ENCODE measurements at places on chromosomes 3 and 15.

DNA sequence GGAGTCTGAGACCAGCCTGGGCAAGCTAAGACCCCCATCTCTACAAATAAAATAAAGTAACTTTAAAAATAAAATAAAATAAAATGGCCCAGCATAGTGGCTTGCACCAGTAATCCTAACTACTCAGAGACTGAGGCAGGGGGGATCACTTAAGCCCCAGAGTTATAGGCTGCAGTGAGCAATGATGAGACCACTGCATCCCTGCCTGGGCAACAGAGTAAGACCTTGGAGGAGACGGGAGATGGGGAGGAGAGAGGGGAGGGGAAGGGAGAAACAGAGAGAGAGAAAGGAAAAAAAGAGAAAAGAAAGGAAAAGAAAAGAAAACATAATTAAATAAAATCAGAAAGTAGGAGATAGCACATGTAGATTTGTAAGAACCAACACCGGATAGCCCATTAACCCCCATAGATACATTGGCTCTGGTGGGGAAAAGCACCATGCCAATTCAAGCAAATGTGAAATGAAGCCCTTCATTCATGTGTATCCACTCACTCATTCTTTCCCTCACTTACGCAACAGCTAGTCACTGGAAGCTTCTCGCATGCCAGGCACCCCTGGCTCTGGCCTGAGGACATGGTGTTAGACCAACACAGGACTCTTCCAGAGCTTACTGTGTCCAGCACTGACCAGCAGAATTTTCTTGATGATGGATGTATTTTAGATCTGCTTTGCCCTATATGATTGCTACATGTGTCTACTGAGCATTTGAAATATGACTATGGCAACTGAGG lies 183.2 kb downstream of the MAGI1 start:
- DNase-seq = no peak

DNA sequence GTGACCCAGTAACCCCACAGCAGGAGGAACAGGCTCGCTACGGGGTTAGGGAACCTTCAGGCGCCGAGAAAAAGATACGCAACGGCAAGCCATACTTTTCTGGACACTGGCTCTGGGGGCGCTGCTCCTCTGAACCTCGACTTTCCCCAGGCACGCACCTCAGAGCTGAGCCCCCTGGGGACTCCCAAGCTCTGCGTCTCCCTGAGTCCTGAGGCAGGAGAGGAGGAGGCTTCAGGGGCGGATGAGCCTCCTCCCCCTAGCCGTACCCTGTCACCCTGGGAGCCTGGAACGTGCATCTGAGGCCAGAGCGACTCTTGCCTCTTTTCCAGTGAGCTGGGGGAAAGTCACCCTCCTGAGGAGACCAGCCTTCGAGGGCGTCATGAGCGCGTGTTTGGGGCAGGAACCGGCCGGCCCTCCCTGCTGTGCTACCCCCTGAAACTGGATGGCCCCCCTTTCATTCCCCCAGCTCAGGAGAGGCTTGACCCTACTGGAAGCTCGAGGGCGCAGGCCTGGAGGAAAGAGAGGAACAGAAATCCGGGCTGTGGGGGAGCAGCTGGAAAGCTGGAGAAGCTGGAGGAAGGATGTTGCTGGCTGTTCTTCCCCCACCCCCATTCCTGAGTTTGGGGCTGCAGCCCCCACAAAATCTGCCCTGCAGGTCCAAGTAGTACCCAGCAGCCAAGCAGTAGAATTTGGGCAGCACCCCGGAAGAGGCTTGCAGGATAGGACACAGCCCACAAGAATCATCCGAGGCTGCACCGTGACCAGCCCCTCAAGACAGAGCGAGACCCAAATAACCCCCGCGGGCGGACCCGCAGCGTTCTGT lies 25.1 kb upstream of the POLG start:
- DNase-seq = no peak

- DNase-seq = no peak
These were observed 28.3 kb downstream of the TOPBP1 start for GRCh38 chr3:133633439-133633838.

- no peak for DNase-seq
These were observed 79.9 kb downstream of the MYH15 start for GRCh38 chr3:108430540-108430939.

- no peak for DNase-seq
These were observed 397.4 kb upstream of the TPM1 start for GRCh38 chr15:62644889-62645742.

GRCh38 chr3:112412494-112412893 lies 79.5 kb downstream of the CD200 start:
- no peak for DNase-seq

DNA sequence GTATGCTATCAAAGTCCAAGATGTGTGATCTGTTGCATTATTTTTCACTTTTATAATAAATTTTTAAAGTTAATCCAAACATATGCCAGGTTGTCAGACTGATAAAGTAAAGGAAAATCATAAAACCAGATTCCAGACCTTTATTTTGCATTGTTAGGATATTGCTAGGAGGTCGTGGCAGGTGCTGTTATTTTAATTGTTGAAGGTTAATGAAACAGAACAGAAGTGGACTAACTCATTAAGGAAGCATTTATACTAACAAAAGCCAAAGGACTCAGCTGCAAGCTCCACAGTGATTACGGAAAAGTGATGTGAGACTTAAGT lies 63.1 kb downstream of the DCLK3 start:
- no peak for DNase-seq

GRCh38 chr3:101936419-101937356 lies 87.4 kb downstream of the NFKBIZ start:
- no peak for DNase-seq

GRCh38 chr15:34365091-34365825 lies 1.7 kb downstream of the LPCAT4 start:
- peak; percentile 27 for DNase-seq

GRCh38 chr3:89702404-89702803 lies 595.0 kb downstream of the EPHA3 start:
- no peak for DNase-seq

DNA sequence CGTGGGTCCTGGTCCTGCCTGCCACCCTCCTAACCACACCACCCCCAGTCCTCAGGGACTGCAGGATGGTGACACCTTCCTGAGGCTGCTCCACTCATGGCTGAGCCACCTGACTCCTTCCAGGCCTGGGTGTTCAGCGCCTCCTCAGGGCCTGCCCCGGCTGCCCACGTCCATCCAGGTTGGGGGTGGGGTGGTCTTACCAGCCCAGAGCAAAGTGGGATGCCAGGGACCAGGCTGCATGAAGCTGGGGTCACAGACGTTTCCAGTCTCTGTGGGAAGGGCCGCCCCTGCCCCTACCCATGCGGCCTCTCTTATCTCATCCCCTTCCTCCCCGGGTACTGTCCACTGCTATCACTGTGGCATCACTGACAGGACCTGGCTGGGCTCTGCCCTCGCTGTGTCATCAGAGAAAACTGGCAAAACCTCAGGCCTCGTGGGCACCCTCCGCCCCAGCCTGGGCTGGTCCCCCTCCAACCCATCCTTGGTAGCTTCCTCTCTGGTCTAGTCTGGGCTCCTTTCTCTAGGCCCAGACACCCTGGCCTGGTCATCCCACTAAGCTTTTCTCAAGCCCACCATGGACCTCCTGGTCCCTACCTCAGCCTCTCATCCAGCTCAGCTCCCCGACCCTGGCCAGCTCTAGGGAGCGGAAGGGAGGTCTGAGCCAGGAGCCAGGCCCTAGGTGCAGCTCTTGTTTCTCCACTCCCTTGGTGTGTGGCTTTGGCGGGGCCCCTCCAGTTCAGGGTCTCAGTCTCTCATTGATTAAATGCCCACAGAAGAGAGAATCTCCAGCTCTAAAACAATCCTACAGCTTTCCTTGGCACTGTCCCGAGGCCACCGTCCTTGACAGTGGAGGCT lies 32.9 kb downstream of the WNT7A start:
- DNase-seq = no peak

GRCh38 chr3:44041726-44042125 lies 200.0 kb upstream of the TOPAZ1 start:
- DNase-seq = no peak

DNA sequence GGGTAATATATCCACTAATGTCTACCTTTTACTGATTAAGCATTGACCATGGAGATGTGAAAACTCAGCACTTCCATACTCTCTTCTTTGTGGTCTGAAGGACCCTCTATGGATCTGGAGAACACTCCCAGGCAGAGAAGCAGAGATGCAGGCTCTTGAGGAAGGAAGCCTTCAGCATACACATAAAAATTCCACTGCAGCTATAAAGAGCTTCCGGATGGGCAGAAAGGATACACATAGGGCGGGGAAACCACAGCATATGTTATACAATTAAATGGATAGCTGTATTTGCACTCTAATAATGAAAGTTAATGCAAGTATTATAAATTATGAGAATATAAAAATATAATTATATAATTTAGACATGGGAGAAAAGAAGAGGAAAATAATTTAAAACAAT lies 1258.2 kb upstream of the ALCAM start:
- DNase-seq = no peak

DNA sequence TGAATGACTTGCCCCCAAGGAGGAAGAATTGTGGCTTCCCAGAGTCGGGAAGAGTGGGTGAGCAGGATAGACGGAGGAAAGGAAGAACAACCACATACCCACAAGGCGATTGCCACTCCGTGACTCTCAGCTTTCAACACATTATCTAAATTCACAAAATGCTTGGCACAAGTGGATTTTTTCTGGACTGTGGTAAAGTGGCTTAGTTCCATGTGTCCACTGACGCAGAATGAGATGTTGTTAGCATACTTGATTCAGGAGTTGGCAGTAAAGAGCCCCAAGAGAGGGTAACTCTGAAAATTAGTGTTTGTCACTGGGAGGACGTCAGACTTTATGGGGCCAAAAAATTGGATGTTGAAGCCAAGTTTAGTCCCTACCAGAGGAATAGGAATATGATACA lies 198.8 kb upstream of the CTNNB1 start:
- no peak for DNase-seq

- no peak for DNase-seq
These were observed 497.8 kb downstream of the NAALADL2 start for GRCh38 chr3:175356899-175357324.

- no peak for DNase-seq
These were observed 56.6 kb upstream of the APEH start for GRCh38 chr3:49617390-49618013.

- DNase-seq = no peak
These were observed 47.8 kb downstream of the LRRK1 start for GRCh38 chr15:100966997-100967396.

- DNase-seq = no peak
These were observed 350.6 kb downstream of the PLCL2 start for GRCh38 chr3:17235310-17235709.

DNA sequence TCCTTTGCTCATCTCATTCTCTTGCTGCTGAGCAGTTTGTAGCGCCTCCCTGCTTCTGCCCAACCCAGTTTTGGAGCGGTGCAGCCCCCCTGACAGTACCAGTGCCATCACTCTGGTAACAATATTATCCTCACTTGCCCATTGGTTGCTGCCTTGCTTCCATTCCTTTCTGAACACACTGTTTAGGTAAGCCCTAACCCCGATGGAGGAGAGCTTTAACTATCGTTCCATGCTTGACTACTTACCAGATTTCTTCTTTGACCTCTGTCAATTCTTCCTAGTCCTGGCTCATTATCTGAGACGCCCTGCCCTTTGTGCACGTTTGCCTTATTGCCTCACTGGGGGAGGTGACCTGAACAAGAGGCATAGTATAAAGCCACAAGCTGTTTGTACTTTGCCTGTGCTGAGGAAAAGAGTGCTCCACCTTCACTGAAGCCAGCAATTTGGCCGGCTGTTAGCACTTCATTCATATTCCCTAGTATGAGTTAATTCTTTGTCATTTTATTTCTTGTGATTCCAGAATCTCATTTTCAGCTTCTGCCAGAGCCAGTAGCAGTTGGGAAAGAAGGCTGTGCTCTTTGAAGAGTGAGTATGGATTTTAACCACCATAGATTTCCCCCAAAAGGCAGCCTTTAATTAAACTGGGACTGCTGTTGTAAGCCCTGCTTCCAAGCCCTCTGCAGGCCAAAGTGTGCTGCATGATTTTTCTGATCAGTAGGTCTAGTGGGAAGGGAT lies 11.9 kb downstream of the ABHD6 start:
- DNase-seq = no peak

GRCh38 chr3:178847190-178847589 lies 224.4 kb downstream of the ZMAT3 start:
- DNase-seq = no peak

- no peak for DNase-seq
These were observed 12.4 kb downstream of the NKTR start for GRCh38 chr3:42612928-42613327.

- DNase-seq = no peak
These were observed 38.1 kb downstream of the NMNAT3 start for GRCh38 chr3:139639662-139640061.

DNA sequence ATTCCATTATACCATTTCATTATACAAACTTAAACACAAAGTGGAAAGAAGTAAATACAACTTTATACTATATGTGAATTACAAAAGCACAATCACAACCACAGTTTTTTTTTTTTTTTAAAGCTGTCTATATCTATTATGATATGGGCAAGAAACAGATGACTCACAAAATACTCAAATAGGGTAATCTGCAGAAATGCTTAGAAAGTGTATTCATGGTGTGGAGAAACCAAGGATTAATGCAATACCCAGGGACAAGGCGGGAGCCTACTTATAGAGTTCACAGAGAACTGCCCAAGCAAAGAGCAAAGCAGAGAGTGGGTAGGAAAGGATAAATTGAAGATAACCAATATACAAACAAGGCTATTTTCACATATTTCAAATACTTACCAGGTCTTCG lies 332.0 kb downstream of the FHIT start:
- DNase-seq = no peak

- DNase-seq = no peak
These were observed 20.0 kb upstream of the PRR23E start for GRCh38 chr3:127172781-127173515.

- DNase-seq = no peak
These were observed 13.6 kb downstream of the IGDCC4 start for GRCh38 chr15:65409036-65409631.

- no peak for DNase-seq
These were observed 72.7 kb downstream of the ADAM10 start for GRCh38 chr15:58676766-58677165.

DNA sequence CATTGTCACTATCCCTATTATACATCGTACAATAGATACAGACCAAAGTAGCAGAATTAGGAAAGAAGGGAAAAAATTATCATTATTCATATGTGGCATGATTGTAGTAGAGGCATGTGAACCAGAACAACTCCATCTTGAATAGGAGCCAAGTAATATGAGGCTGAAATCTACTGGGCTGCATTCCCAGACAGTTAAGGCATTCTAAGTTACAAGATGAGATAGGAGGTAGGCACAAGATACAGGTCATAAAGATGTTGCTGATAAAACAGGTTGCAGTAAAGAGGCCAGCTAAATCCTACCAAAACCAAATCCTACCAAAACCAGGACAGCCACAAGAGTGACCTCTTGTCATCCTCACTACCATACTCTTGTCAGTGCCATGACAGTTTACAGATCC lies 1035.4 kb upstream of the SEMA6D start:
- DNase-seq = no peak

Data from effector memory CD8-positive, alpha-beta T cell (primary cell).